Occipital lobe (tissue), 3 donors: ENCODE measurements at places on chromosomes 16 and 17.

- no peak for DNase-seq
Observed at GRCh38 chr16:4966736-4967453, 8.8 kb downstream of the SEC14L5 start.

DNA sequence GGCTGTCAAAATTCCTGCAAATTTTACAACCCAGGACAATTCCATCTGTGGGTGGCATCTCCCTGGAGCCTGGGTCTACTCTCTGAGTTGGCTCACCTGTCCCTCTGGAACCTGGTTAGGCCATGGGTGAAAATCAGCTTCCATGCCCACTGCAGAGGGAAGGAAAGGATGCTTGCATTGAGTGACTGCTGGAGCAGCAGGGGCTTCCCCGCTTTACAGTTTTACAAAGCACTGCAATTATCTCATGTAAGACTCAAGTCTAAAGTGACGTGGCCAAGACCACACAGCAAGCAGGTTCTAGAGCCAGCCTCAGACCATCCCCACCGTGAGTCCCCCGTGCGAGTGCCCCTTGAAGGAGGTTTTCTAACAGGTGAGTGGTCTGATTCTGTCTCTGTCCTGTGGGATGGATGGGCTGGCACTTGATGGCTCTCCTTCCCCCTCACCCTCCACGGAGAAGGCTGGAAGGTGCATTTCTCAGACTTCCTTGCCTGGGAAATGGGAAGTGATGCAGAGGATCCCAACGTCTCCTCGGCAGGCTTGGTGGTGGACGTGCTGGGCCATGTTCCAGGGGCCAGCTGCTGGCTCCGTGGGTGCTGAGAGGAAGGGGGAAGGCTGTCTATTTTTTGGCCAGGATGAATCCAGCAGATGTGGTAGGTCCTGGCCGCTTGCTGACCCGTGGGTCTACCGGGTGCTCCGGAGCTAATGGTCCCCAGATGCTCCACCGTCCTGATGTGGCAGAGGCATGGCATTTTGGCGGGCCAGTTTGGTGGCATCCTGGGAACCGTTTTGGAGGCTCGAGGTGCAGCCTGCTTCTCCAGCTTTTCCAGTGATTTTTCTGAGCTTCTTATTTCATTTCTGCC is 26.3 kb upstream of the CBX4 start:
- no peak for DNase-seq

- DNase-seq = no peak
Observed at GRCh38 chr17:65925606-65926307, 266.2 kb downstream of the CEP112 start.

- DNase-seq = no peak
Observed at GRCh38 chr16:67543582-67543981, 15.0 kb downstream of the RIPOR1 start.

DNA sequence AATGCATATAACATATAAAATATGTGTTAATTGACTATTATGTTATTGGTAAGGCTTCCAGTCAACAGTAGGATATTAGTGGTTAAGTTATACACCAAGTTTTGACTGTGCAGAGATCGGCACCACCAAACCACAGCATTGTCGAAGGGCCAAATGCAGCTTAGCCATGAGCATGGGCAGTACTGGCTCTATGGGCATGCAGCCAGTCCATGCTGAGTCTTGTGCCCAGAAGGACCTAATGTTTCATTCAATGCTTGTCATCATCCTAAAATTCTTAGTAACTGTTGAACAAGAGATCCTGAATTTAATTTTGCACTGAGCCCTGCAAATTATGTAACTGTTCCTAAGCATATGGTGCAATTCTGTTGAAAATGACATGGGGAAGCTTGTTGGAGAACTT is 233.4 kb upstream of the HS3ST3A1 start:
- no peak for DNase-seq

- DNase-seq = no peak
Observed at GRCh38 chr17:79395066-79395465, 215.8 kb downstream of the RBFOX3 start.

GRCh38 chr17:1487939-1488825 is 4.3 kb downstream of the MYO1C start:
- peak; percentile 63 for DNase-seq

GRCh38 chr16:2194852-2195321 is 1.5 kb downstream of the CASKIN1 start:
- DNase-seq = no peak

DNA sequence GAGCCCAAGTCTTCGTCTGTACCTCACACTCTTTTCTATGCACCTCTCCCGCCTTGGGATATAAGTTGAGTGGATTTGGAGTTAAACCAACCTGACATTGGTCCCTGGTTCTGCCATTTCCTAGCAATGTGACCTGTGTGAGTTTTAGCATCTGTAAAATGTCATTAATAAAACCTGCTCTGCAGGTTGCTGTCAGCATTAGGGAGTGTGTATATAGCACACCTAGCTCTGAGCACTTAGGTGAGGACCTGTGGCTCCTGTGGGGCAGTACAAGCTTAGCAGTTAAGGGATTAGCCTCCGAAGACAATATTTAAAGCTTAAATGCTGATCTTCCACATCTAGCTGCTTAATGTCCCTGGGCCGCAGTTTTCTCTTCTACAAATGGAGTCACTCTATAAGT is 248.0 kb downstream of the TMEM114 start:
- no peak for DNase-seq

DNA sequence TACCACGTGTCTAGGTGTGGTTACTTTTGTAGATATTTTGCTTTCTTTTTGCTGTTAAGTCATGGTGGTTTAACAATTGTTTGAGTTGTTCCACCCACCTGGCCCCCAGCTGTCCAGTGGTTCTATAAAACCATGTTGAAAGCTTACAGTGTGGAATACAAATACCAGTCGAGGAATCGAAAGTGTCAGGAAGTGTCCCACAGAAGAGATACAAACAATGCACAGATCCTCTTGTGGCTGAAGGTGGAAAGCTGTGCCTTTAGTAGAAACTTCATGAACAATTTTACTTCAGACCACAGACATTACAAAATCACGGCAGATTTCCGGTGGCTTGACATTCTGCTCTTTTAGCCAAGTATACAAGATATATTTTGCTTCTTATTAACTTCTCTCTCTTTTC is 782.4 kb upstream of the SOX9 start:
- no peak for DNase-seq

- no peak for DNase-seq
Observed at GRCh38 chr16:75060723-75061122, 55.9 kb downstream of the LDHD start.

DNA sequence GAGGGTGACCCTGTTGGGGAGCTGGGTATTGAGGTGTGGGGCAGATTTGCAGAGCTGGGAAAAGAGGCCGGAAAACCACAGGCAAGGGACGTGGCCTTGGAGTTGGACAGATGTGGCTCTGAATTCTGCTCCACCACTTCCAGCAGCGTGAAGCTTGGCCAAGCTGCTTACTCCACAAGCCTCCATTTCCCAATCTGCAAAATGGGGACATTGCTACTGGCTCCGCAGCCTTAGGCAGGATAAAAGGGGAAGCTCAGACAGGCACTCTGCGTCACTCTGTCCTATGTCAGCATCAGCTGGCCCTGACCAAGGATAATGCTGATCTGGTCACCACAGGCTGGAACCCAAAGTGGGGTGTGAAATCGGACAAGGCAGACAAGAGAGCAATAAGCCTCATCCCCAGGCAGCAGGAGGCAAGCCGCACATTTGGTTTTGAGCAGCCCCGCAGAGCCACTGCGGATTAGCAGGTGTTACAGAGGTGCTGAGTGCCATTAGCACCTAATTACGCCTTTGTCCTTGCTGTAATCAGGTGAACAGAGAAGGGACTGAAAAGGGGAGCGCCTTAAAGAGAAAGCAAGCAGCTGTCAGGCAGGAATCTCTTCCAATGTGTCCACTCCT is 54.8 kb downstream of the SDK2 start:
- no peak for DNase-seq

GRCh38 chr16:60459463-60459862 is 1576.8 kb downstream of the CDH8 start:
- no peak for DNase-seq

- DNase-seq = no peak
Observed at GRCh38 chr16:88468275-88469129, 15.4 kb downstream of the ZFPM1 start.

- no peak for DNase-seq
Observed at GRCh38 chr17:74964988-74965622, 7.5 kb downstream of the HID1 start.

DNA sequence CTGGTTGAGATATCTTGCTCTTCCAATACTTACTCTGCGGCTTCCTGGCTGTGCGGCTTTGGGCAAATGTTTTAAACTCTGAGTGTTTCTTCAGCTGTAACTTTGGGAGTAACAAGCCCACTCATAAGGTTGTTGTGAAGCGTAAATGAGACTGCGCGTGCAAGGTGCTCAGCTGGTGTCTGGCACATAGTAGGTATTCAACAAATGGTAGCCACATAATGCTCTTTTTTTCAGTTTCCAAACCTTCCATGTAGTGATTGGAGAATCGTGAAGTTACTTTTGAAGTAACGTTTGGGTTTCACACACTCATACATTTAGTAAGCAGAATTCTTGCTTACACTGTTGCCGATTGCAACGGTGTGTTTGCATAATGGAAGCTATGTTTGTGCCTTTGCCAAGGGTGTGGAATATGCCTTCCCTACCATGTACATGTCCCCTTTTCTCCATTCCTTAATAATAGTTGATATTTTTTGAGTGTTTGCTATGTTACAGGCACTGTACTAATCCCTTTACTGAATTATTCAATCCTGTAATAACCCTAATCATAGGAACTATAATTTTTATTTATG is 829 bp downstream of the DHRS7B start:
- DNase-seq = no peak

DNA sequence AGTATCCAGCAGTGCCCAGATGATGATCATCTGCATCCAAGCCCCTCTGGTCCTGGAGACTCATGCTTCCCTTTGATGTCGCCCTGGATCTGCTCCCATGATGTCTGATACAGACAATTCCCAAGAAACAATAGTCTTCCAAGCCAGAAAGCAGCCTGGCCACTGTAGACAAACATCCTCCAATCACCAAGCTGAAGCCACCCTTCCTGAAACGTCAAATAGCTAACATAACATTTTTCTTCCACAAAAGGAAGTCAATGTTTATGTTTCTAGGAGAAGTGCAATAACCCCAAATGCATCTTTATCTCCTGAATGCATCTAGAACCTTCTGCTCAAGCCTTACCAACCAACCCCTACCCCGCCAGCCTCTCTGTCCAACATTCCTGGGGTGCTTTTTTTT is 1.2 kb upstream of the DPEP2 start:
- no peak for DNase-seq
